HT1080 (cell line): ENCODE measurements at places on chromosomes 6 and 20. TPM values are rescaled to one million over a fixed set of nuclear protein-coding genes. Genes with fewer than 3 reads are reported as not detected.

The FOXA2 gene
- 4.2 and 4.9 TPM in 2 replicates for total RNA-seq

The SLC12A5 gene
- 1.3 and 5.1 TPM in 2 replicates for total RNA-seq

The MMP24 gene
- total RNA-seq = 0.23 and 0.30 TPM in 2 replicates

The C6orf15 gene
- total RNA-seq = not detected in 2 replicates

The STMND1 gene
- total RNA-seq = not detected in 2 replicates
